ENCODE measurements at places on chromosomes 3 and 15. TPM values are rescaled to one million over a fixed set of nuclear protein-coding genes. Genes with fewer than 3 reads are reported as not detected.

DNA sequence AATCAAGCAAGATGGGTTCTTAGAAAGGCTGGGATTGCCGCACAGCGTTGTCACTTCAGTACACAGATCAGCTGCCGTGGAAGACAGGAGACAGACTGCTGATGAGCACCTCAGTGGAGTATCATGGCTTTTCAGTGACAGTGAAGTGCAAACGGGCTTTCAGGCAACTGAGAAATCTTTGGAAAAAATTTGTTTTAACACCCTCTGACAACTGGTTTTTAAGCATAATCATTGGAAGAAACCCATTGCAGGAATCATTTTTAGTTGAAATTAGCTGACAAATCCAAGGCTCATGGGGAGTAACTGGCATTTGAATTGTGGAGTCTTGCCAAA is 418.8 kb downstream of the OTOL1 start:
- H3K27me3 ChIP-seq, result no peaks in the 10 kb centered on the region
- H3K27ac ChIP-seq, result no peak overlapping the region
- H3K4me3 ChIP-seq, result no peak overlapping the region
- H3K36me3 ChIP-seq, result no peaks in the 10 kb centered on the region
- no peak for DNase-seq

DNA sequence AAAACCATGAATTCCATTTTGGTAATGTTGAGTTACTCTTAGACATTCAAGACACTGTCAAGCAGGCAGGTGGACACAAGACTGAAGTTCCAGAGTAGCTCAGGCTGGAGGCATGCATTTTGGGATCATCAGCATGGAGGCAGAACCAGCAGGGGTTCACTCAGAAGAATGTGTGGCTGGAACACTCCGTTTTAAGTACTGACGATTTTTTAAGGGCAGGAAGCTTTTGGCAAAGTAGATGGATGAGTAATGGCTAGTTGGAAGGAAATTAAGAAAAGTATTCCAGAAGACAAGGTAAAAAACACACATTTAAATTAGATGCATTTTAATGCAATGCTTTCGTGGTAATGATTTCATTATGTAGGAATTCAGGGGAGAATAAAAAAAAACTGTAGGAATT is 420.4 kb downstream of the ROBO2 start:
- H3K27ac ChIP-seq, result no peak overlapping the region
- DNase-seq, result no peak
- no peaks in the 10 kb centered on the region for H3K27me3 ChIP-seq
- no peaks in the 10 kb centered on the region for H3K36me3 ChIP-seq
- H3K4me1 ChIP-seq, result no peaks in the 10 kb centered on the region

DNA sequence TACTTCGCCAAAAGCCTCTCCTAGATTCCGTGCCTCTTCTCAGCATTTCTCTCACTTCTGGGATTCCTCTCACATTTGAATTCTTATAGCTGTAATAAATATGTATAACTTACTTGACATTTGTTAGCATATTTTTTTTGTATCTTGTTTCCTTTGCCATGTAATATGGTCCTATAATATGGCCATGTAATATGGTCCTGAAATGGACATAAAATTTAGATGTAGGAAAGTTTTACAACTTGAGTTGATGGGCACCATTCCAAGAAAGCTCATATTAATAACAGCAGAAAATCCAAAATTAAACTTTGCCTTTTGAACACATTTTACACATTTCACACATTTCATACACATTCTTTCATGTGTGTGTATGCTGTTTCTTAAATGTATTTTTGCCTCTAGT is 480.6 kb downstream of the RBMS3 start:
- H3K27ac ChIP-seq, result peak overlapping the region; percentile 89
- H3K36me3 ChIP-seq, result no peaks in the 10 kb centered on the region
- H3K4me1 ChIP-seq, result peaks cover 63% of the 10 kb centered on the region
- H3K4me3 ChIP-seq, result no peak overlapping the region

The ZDHHC19 gene
- not detected for total RNA-seq

The SH2D7 gene
- not detected for total RNA-seq

The WDR93 gene
- not detected for total RNA-seq

The SNRPN gene
- 381 TPM for total RNA-seq
